Mesenteric fat pad (tissue), 1 donor: ENCODE measurements at places on chromosomes 11 and 22. TPM values are rescaled to one million over a fixed set of nuclear protein-coding genes. Genes with fewer than 3 reads are reported as not detected.

SYT13 gene
- not detected for total RNA-seq

DGCR8 gene
- total RNA-seq, result 29.7 TPM

TSPAN32 gene
- 1.3 TPM for total RNA-seq

PTPRCAP gene
- 3.3 TPM for total RNA-seq

FTH1 gene
- total RNA-seq, result 7,690 TPM

GSTT2B gene
- total RNA-seq, result 3.8 TPM

DNA sequence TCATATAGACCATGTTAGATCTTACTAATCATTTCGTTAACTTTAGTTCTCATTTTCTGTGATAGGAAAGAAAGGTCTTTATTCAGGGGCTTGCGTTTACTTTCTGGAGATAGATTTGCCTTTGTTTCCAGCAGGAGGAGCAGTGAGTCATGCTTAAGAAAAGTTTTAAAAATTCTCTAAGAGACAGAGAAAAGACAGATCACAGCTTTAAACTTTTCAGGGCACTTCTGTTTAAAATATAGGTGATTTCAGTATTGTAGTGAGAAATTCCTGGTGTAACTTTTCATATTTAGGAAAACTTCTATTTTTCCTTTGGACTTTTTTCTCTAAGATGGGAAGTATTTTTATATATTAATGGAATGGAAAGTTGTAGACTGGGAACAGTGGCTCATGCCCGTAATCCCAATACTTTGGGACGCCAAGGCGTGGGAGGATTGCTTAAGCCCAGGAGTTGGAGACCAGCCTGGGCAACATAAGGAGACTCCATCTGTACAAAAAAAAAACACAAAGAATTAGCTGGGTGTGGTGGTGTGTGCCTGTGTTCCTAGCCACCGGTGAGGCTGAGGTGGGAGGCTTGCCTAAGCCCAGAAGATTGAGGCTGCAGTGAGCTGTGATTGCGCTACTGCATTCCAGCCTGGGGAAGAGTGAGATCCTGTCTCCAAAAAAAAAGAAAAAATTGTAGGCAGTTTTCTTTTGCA lies 60.3 kb downstream of the ATXN10 start:
- DNase-seq, result no peak

- DNase-seq, result no peak
These were observed 1164.7 kb downstream of the LRRC4C start for GRCh38 chr11:40294741-40295140.

GRCh38 chr11:114607753-114608459 lies 12.3 kb upstream of the NXPE4 start:
- DNase-seq, result no peak

- DNase-seq, result no peak
These were observed 14.8 kb upstream of the CARD10 start for GRCh38 chr22:37533995-37534394.

GRCh38 chr22:40430991-40431390 lies 60.6 kb downstream of the SGSM3 start:
- DNase-seq, result no peak

GRCh38 chr22:41198027-41198580 lies 7.0 kb upstream of the L3MBTL2 start:
- DNase-seq, result no peak

DNA sequence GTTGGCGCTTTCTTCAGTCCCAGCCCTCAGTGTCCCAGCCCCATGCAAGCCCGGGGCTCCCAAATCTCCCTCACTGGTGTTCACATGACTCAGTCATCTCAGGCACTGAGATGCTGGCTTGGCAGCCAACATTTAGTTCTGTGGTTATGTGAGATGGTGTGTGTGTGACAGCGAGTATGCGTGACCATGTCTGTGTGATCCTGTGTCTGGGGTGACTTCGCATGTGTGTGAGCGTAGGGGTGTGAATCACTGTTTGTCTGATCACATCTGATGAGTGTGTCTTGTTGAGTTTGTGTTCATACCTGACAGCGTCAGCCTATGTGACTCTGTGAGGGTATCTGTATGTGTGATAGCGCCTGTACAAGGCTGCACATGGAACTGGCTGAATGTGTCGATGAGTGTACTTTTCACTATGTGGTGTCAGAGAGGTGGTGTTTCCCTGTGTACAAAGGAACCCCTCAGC lies 16.2 kb downstream of the CREB3L1 start:
- no peak for DNase-seq

- no peak for DNase-seq
These were observed 15.1 kb upstream of the GLYATL1 start for GRCh38 chr11:58924230-58924629.

GRCh38 chr11:27904358-27905055 lies 203.4 kb downstream of the KIF18A start:
- DNase-seq, result no peak

DNA sequence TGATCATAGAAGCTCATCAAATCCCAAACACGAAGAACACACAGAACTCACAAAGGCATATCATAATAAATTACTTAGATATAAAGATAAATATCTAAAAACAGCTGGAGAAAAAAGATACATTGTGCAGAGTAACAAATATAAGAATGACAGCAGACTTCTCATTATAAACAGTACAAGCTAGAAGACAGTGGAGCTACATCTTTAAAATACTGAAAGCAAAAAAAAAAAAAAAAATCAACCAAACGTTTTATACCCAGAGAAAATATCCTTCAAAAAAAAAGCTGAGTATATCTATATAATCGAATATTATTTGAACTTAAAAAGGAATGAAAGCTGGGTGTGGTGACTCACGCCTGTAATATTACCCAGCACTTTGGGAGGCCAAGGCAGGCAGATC lies 90.0 kb downstream of the SBF2 start:
- no peak for DNase-seq

DNA sequence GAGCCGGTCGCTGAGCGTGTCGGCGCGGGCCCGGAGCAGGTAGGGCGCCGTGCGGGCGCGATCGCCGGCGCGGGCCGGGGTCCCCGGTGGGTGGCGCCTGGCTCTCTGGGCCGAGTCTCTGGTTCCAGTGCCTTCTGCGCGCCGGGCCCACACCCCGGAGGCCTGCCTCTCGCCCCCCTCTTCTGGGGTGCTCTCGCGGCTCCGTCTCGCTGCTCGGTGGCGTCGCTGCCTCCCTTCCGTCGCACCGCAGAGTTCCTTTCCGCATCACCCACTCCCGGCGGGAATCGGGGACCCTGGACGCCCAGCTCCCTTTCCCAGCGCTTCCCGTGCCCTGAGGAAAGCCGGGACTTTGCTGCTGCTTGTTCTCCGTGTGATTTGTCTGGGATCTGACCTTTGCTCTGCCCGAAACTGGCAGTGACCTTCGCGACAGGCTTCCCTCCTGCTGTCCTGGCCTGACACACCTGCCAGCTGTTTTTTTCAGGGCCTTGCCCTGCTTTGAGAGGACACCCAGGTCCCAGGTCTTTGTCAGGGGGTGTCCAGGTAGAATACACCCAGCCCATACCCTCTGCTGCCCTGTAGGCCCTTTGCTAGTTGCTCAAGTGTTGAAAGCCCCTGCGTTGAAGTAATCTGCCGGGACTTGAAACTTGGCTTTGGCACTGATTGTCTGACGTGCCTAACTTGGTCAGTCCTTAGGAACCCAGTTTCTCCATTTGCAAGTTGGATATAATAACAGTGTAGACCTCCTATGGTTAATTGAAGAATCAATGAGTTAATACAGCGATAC lies 711 bp downstream of the FDX1 start:
- no peak for DNase-seq

- no peak for DNase-seq
These were observed 363 bp downstream of the OR8A1 start for GRCh38 chr11:124570160-124570559.

DNA sequence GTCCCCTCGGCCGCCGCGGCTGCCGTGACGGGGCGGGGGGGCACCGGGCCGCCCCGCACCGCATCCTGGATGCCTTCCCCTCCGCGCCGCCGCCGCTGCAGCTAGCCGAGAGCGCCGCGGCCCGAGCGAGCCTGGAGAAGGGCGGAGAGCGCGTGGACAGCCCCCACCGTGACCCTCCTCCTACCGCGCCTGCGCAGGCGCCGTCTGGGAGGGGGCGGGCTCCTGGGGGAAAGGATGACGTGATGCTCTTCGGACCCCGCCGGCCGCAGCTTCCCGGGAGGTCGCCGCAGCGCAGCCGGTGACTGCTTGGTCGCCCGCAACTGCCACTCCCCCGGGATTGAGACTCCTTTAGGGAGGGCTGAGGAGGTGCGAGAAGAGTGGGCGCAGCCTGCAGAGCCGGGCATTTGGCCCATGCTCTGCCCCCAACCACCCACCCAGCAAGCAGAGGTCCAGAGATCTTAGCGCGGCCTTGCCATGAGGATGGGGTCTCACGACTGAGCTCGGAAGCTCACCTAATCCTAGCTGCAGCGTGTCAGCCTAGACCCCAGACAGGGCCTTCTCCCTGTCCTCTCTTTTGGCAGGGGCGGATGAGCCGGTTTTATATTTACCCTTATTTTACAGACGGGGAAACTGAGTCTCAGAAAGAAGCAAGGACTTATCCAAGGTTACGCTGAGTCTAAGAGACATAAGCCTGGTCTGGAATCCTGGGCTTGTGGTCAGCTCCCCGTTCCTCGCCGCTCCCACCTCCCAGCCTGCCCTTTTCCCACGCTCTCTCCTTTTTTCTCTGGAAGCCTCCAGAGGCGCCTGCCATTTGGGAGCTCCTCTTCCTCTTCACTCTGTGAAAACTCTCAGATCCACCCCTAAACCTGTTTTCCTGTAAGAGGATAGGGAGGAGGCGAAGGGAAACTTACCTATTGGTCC lies at the start of gene DENND5A:
DENND5A (minus strand) TSS at position 140 of the 921 bp plus-strand sequence. CDS start 281 bp downstream, outside the sequence.
- DNase-seq, result peak; percentile 95

DNA sequence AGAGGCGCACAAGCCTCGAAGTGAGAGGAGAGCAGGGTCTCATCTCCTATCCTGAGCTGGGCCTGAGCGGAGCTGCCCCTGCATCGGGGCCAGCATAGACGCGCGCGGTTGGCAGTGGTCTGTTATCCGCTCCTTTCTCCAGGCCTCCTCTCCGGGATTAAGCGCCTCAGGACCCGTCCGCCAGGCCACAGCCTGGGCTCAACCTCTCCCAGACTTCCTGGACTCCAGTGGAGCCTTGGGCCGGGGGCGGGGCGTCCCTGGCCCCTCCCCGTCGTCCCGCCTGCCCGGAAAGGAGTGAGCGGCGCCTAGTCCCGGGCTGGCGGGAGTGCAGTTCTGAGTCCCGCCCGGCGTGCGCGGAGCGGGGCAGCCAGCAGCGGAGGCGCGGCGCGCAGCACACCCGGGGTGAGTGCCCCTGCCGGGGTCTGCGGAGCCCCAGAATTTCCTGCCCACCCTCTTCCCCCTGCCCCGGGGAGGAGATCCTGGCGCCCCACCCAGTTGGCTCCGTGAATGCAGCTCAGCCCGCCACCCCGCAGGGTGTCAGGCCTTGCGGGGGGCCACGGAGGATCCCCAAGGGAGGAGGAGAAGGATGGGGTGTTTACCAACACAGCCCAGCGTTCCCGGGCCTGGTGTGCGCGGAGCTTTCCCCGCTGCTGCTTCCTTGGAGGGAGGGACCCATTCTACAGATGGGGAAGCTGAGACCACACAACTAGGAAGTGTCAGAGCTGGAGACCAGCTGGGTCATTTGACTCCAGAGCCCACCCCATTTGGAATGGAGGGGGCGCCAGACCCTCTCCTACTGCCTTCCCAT lies at the start of gene TCIRG1:
TCIRG1 (plus strand) TSS at position 308 of the 808 bp plus-strand sequence. CDS start 2,247 bp downstream, outside the sequence.
- peak; percentile 96 for DNase-seq

DNA sequence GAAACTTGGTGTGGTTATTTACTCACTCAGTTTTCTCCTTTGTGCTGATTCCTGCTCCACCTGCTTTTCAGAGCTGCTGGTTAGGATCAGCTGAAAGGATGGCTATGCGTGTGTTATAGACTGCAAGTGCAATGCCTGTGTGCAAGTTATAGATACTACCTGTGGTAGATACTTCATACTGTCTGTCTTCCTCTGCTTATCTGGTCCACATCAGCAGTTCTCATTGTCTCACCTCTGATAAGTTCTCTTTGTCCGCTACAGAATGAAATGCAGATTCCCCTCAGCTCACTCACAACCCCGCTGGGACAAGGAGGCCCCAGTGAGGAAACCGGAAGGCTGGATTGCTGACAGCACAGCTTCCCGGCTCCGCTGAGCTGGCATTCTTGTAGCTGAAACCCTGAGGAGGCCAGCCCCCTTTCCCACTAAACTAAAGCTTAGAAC lies 37.5 kb upstream of the LYVE1 start:
- no peak for DNase-seq

GRCh38 chr22:32413719-32414118 lies 1.7 kb upstream of the RTCB start:
- no peak for DNase-seq
